Effector CD4-positive, alpha-beta T cell (primary cell): ENCODE measurements at places on chromosomes 3 and 15.

- DNase-seq: no peak
Measured at GRCh38 chr3:114902691-114903101, 244.4 kb downstream of the ZBTB20 start.

- DNase-seq: no peak
Measured at GRCh38 chr3:59654123-59654479, 604.3 kb upstream of the CFAP20DC start.

DNA sequence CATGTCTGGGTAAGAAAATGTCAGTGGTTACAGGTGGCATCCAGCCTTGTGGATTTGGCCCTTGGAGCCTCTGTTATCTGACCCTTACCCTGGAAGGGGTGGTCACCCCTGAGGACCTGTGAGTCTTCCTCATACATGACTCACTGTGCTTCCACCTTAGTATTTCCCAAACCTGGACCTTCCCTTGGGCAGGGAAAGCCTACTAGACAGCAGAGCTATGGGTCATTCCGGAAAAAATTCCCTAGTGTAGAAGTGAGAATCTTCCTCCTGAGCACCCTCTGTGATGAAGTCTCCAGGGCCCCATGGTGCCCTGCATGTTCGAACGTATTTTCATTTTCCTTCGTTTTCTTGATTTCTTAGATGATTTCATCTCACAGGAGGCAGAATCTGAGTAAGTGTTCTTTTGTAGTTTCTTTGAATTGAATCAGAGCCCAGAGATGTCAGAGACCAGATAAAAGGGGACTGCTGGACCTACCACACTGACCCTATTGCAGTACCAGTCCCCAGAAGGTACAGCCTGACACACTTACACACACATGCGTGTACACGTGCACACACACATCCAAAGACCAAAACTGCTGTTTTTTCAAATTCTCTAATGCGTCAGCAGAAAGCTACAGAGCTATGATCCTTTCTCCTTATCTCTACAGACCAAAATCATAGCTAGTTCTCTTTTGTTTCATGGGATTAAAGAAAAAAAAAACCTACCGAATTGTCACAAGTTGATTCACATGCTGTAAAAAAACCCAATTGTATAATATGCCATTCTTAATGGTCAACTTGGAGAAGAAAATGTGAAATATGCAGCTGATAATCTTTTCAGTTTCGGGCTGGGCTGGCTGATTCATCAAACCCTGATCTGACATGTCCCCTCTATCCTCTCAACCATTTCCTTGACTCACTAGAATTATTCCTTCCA is 50.5 kb upstream of the ARHGEF3 start:
- no peak for DNase-seq

DNA sequence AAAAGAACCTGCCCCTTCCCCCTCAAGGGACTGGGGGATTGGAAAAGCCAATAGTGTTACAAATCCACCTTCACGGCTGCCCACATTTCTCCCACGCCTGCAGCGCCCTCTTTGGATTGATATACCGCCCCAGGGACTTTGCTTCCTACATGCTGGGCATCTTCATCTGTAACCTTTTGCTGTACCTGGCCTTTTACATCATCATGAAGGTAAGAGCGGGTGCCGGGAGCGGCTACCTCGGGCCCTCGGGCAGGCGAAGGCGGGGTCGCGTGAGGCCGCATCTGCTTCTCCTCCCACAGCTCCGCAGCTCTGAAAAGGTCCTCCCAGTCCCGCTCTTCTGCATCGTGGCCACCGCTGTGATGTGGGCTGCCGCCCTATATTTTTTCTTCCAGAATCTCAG is 73.1 kb downstream of the USF3 start:
- no peak for DNase-seq

DNA sequence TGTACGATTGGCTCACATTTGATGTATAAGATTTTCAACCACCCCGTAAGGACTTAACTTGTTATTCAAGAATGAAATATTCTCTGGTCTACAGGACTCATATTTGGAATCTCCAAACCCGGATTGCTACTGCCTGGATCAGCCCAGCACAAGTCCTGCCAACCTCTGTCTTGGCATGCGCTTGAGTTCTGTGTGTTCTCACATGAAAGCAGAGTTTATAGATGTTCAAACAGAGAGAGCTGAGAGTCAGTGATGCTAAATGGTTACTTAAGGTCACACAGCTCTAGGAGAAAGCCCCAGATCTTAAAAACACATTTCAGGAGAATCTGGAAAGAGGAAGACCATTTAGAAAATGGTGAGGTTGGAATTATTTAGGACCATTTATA is 268.0 kb upstream of the TBL1XR1 start:
- DNase-seq: no peak

DNA sequence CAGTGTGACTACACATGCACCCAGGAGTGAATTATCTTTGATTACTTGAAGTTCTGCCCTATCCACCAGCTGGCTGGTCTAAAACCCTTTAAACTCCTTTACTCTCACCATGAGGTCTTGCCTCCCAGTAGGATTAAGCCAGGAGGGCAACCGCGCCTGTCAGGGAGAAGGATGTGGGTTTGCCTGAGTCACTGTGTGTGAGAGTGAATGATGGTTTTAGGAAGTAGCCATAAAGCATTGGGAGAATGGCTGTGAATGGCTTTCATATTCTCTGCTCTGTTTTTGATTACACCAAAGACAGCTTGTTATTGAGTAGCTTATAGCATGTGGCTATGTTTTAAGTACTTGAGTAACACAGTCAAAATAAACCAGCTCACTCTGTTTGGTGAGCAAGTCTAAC is 637.7 kb upstream of the TBL1XR1 start:
- no peak for DNase-seq
